Ureter (tissue), 1 donor: ENCODE measurements at places on chromosomes 6 and 20. TPM values are rescaled to one million over a fixed set of nuclear protein-coding genes. Genes with fewer than 3 reads are reported as not detected.

Gene GLP1R
- 0.36 TPM for total RNA-seq

Gene POU5F1
- 9.5 TPM for total RNA-seq

Gene TCP11
- total RNA-seq = not detected

Gene EYA2
- total RNA-seq = 15.3 TPM

Gene KCNK15
- 3.4 TPM for total RNA-seq

Gene MPIG6B
- total RNA-seq = 0.26 TPM

Gene RAET1E
- 5.5 TPM for total RNA-seq

Gene SLC17A3
- total RNA-seq = not detected

- DNase-seq = no peak
Observed at GRCh38 chr6:126792340-126793085, 326.0 kb upstream of the RSPO3 start.

GRCh38 chr20:62466806-62467537, 8.8 kb downstream of the GATA5 start:
- no peak for DNase-seq

- peak; percentile 50 for DNase-seq
Observed at GRCh38 chr20:56778765-56779195, 149.7 kb downstream of the TFAP2C start.

DNA sequence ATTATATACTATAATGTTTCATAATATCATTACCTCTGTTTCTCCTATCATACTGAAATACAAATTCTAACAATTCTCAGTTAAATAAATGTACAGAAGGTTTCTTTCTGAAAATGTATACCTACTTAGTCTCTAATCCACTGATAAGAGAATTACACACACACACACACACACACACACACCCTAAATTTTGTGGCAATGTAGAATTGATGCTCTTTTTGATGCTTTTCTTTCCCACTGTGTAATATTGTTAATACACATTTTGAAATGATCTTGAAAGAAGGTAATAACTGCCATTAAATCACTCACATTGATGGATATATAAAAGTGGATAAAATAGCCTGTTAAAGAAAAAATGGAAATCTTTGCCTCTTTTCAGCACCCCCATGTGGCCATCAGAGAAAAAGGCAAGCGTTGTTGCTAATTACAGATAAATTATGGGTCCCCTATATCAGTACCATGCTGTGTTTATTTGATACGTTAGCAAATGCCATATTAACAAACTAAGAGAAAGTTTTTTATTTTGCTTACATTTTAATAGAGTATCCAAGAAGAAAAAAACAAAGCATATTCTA, 76.6 kb upstream of the VGLL2 start:
- DNase-seq = no peak

DNA sequence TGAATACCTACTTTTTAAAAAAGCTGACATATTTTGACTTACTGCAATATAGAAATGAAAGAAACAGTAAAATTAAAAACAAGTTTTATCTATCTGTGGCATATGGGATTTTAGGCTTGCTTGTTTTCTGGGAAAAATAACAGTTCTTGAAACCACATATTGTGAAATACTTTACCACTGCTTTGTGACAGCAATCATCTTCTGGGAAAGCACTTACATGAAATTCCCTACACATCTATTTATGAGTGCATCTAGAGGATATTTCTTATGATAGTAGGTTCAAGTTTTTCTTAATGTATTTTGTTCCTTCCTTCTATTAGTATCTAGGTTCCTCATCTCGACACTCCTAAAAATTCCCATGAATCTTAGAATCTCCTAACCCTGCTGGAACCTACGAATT, 75.2 kb downstream of the STXBP5 start:
- DNase-seq = no peak

DNA sequence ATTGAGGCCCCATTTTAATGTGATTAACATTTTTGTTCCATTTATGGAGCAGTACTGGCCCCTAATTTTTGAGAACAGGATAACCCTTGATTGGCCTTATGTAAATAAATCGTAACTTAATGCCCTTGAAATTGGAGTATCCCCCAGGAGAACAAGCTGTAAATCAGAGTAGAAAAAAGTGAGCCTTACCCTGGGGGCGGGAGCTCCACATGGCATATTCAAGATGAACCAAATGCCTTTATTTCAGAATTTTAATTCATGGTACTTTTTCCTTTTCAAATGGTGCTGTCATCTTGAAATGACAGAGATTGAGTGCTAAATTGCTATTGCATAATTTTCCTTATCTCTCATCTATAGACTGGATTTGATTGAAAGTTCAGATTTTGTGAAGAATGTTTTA, 809.5 kb upstream of the FLRT3 start:
- DNase-seq = no peak

DNA sequence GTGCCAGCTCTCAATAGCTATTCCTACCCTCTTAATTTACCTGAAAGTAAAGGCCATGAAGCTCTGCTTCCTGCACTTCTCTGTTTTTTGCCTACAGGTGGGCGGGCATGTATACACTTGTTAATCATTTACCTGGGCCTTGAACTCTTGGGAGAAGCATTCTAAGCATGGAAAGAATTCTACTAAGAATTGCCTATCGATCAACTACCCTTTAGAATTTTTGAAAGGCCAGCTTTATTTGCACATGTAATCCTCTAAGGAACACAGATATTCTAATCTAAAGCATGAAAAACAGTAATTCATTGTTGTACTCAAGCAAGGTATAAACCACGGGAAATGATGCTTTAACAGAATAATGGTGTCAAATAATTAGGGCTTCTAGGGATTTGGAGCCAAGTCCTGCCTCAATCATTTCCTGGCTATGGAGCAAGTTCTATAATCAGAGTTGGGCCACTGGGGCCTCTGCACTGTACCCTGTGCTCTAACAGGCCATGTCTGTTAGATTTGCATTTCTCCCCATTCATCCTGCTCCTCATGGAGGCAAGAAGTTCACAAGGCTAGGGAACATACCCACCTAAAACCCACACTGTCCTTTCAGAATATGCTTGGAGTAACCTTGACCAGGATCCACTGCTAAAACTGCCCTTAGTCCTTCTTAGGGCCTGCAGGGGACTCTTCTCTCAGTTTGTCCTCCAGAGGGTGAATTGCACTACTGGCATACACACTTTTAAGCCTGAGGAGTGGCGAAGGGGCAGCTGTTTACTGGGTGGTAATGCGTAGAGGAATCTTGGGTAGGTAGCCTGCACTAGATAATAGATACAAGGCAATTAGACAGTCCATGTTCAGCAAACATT, 276.4 kb upstream of the JAG1 start:
- DNase-seq = no peak
